Smooth muscle cell of trachea (primary cell): ENCODE measurements at places on chromosomes 3 and 15. TPM values are rescaled to one million over a fixed set of nuclear protein-coding genes. Genes with fewer than 3 reads are reported as not detected.

HLTF gene
- 41.7 and 58.0 TPM in 2 replicates for total RNA-seq

NR2E3 gene
- total RNA-seq = 0.29 TPM in 1 of 2 replicates, not detected in the other

FGD5 gene
- 1.7 and 1.8 TPM in 2 replicates for total RNA-seq

FHIT gene
- 0.73 and 2.5 TPM in 2 replicates for total RNA-seq

ZDHHC19 gene
- total RNA-seq = not detected in 2 replicates

HTR3E gene
- not detected in 2 replicates for total RNA-seq

LRRN1 gene
- total RNA-seq = under 0.01 TPM in 2 replicates

CHMP2B gene
- total RNA-seq = 21.2 and 33.7 TPM in 2 replicates

GABRA5 gene
- total RNA-seq = not detected in 2 replicates

GOLGA8T gene
- total RNA-seq = not detected in 2 replicates

SCG5 gene
- 15.3 and 21.5 TPM in 2 replicates for total RNA-seq

HAPLN3 gene
- total RNA-seq = 0.87 and 5.3 TPM in 2 replicates
